GM12865 (cell line): ENCODE measurements at places on chromosomes 12 and 14.

GRCh38 chr12:18706798-18707197 lies 31.0 kb downstream of the PLCZ1 start:
- no peak for DNase-seq

DNA sequence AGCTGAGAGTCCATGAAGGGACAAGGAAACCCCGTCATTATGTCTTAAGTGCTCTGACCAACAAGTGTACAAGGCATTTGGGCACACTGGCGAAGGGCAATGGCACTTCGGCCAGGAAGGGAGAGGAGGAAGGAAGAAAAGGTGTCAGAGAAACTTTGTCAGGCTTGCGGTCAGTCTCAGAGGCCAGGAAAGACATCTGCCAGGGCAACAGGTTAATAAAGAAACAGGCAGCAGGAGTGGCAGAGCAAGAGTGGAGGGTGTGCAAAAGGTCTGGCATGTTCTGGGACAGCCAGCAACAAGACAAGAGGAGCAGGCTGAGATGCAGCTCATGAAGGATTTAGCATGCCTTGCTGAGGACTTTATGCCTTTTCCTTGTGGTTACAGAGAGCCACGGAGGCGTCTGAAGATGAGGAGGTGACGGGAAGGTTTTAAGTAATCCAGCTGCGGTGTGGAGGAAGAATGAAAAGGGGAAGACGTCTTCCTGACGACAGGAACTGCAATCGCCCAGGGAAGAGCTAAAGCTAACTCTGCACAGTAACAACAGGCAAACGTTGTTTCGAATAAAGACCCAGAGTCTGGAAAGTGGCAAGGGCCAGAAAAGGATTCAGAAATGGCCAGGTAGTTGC lies 13.1 kb downstream of the APPL2 start:
- no peak for DNase-seq

DNA sequence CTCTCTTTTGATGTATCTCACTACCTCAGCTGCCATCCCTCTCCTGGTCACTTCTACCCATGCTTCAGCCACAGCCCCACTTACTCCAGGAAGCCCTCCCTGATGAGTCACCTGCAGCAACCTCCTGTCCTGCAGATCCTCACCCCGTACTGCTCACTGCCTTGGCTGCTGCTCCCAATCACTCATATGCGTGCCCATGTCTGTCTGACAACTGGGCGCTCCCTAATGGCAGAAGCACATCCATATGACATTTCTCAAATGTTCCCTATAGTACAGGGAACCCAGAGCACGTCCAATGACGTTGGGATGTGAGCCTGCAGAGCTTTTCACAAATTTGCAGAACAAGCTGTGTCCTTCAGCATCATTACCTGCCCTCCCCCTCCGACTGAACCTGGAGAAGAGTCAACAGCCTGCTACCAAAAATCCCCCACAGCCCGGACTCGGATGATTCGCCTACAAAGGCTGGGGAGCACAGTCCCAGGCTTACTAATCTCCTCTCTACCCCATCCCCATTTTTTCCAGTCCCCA lies 90.0 kb downstream of the SINHCAF start:
- no peak for DNase-seq

DNA sequence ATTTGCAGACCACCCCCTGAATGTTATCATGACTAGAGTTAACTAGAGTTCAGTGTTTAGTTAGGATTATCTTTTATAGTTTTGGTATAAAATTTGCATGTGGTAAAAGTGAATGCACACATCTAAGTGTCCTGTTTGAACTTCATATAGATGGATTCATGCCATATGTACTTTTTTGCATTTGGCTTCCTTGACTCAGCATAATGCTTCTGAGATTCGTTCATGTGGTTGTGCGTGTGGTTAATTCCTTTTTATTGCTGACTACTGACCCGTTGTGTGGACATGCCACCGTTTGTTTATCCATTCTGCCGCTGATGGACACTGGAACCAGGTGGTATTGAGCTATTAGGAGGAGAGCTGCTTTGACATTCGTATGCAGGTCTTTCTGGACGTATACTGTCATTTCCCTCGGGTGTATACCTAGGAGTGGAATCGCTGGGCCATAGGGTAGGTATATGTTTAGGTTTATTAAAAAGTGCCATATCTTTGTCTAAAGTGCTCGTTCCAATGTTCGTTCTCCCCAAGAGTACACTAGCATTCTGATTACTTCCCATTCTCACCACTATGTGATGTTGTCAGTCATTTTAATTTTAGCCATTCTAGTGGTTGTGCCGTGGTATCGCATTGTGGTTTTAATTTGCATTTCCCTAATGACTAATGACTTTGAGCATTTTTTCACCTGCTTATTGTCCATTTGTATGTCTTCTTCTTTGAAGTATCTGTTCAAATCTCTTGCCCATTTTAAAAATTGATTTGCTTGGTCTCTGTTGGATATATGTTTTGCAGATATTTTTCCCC lies 37.7 kb downstream of the RIN3 start:
- DNase-seq, result peak; percentile 82

GRCh38 chr12:85971800-85972199 lies 97.7 kb downstream of the NTS start:
- no peak for DNase-seq

GRCh38 chr12:114747012-114747858 lies 63.3 kb upstream of the TBX3 start:
- no peak for DNase-seq

DNA sequence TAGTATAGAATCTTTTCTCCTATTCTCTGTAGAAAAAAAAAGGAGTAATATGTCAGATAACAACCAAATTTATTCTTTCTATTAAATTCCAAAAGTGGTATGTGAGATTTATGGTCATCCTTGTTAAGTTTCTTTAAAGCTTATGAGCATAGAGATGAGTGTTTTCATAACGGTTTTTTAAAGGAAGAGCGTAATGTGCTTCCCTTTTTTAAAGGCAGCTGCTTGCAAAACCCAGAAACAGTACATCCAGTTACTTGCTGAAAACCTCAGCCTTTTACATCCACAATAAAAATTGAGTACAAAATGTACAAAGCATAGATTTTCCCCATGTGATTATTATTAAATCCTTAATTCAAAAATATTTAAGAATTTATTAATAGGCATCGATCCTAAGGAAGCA lies 53.6 kb upstream of the CD163 start:
- no peak for DNase-seq

DNA sequence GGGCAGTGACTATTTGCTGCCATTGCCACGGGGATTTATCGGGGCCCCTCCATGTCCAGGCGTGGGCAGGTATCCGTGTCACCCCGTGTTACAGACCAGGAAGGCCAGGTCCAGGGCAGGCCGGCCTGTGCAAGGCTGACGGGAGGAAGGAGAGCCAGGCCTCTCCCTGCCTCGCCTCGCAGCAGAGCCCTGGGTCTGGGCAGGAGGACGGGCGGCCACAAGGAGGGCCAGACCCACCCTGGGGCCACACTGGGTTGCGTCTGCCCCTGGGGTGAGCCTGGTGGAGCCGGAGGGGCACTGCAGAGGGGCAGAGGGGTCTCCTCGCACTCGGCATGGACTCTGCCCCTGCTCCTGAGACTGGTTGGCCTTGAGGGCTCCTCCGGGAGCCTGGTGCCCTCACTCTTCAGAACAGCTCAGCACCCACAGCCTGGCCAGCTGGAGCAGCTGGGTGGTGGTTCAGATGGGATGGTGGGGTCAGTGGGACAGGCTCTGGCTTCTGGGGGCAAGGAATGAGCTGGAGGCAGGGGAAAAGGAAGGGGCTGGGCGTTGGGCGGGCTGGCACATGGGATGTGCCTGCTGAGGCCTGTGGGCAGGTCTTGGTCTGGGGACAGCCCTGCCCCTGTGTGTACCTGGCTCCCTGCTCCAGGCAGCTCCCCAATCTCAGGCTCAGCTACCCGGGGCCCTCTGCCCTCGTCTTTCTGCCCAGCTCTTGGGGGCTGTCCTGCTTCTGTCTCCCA lies 53.9 kb downstream of the KIF26A start:
- DNase-seq, result no peak

- DNase-seq, result no peak
These were observed 1330.1 kb upstream of the USP15 start for GRCh38 chr12:60930151-60930550.

DNA sequence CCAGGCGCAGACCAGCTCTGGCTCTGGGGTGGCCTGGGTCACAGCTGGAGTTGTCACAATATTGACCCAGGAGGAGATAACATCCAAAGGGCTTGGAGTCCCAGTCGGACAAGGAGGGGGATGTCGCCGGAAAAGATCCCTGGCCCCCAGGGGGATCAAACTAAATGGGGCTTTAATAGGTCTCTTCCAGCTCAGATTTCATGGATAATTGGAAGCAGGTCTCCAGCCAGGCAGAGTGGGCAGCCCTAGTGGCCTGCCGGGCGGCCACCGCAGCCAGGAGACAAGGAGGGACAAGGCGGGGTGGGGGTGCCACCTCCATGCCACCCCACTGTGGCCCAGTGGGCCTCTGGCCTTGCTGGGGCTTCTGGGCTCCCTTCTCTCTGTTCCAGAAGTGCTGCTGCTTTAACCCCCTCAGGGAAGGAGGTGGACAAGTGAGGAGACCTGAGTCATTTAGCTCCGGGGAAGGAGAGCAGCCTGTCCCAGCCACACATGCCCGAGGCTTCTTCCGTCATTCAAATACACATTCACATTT lies 23.1 kb upstream of the PGF start:
- DNase-seq, result no peak

DNA sequence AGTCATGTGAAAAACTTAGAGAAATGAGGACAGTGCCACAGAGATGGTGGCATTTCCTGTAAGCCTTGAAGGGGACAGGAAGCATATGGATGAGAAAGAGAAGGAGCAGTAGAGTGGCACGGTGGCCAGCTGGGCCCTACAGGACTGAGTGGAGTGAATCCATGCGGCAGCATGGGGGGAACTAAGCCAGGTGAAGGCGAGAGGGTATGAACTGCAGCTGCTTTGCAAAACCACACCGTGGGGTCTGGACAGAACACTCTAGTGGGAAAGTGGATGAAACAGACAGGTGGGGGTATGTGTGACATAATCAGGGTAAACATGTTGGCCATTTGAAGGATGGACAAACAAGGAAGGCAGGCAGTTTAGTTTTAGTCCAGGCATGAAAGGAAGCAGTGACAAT lies 10.4 kb upstream of the SYCP3 start:
- no peak for DNase-seq

- no peak for DNase-seq
These were observed 24.9 kb downstream of the ZNF664 start for GRCh38 chr12:123997908-123998307.

GRCh38 chr14:27392153-27392552 lies 794.3 kb upstream of the NOVA1 start:
- no peak for DNase-seq

DNA sequence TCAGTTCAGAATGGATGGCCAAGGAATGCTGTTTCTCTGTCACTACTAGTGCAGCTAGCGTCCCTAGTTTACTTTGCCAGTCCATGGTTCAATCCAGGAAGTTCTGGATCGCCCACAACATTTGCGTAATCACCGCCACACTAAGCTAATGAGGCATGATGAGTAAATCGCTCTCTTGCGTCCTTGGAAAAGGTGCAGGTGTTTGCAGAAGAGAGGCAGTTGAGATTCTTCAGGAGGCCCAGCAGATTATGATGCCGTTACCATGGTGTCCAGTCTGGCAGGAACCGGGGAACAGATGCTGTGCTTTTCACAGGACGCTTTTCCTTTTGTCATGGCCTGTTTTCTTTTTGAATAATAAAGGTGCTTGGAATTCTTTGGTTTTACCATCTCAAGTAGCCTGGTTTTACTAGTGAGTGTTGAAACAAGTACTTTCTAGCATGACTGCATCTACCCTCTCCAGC lies 9.0 kb downstream of the TPH2 start:
- no peak for DNase-seq

DNA sequence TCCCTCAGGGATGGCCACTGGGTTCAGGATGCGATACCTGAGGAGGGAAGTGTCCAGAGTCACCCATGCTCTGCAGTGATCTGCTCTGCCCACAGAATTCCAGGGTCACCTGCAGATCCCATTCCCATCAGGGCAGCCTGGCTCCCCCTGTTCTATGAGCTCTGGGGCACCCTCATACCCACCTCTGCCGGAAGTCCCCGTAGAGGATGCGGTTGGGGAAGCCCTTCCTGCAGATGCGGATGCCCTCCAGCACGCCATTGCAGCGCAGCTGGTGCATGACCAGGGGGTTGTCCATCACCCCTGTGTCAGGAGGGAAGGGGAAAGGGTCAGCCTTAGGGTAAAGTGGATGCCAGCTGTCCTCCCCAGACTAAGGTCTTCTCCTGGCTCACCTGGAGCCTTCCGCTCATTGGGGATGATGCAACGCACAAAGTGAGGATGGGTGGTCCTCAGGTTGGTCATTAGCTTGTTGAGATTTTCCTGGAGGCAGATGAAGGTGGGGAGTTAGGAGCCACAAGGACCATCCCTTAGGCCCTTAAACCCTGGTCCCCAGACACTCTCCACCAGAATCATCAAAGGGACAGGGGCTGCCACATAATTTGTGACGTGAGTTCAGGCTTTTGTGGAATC lies 11.2 kb downstream of the MYH6 start:
- no peak for DNase-seq

- DNase-seq, result no peak
These were observed 53.3 kb upstream of the CDKN3 start for GRCh38 chr14:54343272-54344121.

GRCh38 chr12:3698218-3698974 lies 54.5 kb downstream of the CRACR2A start:
- DNase-seq, result no peak

DNA sequence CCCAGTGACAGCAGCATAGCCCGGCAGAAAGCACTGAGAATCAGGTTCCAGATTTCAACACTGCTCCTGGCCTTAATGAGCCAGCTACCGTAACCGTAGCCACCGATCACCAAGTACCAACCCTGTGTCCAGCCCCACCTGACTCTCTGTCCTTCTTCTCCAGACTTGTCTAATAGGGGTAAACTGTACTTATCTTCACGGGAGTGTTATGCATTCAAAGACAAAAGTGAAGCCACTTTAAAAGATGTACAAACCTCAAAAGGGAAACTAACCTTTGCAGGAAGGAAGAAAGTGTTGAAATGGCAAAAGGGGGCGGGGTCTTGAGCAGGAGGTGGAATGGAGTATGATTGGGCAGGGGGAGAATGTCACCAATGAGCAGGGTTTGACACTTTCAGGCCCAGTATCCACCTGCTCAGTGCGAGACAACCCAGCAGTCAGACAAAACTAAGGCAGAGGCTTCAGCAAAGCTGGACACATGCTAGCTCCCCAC lies 226.1 kb downstream of the CHST11 start:
- DNase-seq, result peak; percentile 61

DNA sequence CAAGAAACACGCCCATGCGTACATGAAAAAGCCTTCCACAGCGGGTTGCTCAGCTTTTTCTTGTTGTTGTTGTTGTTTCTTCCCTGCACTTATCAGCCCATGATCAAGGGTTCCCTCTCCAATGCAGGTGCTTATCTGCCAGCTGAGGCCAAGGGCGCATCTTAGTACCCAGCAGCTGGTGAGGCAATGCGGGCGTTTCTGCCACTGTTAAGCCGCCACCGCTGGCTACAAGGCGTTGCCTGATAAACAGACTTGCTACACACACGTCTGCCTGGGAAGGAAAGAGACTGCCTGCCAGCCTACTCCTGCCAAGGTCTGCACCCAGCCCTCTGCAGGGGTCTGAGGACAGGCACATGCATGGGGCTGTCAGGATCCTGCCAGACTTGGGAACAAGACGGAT lies 345.9 kb downstream of the BCL11B start:
- DNase-seq, result no peak
